Kidney (tissue), 22 donors: ENCODE measurements at places on chromosomes 13 and 19. TPM values are rescaled to one million over a fixed set of nuclear protein-coding genes. Genes with fewer than 3 reads are reported as not detected.

The DNM2 gene
- total RNA-seq, result 226 TPM

The CHAMP1 gene
- 23.3 TPM for total RNA-seq

The ZNF415 gene
- total RNA-seq, result 12.0 TPM

The KIR2DL1 gene
- 0.25 TPM for total RNA-seq
